ENCODE measurements at places on chromosomes 11 and 22.

DNA sequence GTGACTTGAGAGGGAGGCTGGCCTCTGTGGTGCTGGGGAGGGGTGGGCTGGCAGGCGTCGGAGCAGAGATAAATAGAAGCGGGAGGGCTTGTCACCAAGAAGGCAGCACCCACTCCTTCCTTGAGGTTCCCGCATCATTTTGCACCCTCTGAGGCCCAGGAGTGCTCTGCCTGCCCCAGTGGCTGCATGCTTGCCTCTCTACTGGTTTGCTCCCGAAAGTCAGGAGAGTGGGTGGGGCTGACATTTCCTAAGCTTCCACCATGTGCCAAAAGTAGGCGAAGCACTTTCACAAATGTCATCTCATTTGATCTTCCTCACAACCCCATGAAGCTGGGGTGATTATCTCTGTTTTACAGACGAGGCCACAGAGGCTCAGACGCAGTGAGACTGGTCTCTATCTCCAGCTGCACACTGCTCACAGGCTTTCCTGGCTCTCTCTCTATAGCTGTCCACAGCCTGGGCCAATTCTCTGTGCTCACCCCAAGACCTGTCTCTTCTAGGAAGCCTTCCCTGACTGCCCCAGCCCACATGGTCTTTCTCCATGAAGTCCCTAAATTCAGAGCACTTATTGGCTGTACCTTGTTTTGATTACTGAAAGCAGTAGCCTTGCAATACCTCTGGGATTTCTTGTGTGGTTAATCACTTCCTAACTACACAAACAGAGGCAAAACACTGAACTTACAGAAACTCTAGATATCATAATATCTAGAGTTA, 2.6 kb upstream of the UCP3 start:
- DNase-seq, result no peak

DNA sequence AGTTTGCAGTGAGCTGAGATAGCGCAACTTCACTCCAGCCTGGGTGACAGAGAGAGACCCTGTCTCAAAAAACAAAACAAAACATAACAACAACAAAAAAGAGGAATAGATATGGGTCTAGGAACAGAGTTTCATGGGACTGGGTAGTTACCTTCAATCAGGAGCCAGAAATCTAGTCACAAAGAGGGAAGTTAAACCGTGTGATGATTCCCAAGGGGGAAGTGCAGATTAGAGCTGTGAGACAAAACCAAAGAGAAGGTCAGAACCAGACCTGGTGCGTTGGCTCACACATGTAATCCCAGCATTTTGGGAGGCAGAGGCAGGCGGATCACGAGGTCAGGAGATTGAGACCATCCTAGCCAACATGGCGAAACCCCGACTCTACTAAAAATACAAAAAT, 42.1 kb upstream of the LARGE1 start:
- no peak for DNase-seq

DNA sequence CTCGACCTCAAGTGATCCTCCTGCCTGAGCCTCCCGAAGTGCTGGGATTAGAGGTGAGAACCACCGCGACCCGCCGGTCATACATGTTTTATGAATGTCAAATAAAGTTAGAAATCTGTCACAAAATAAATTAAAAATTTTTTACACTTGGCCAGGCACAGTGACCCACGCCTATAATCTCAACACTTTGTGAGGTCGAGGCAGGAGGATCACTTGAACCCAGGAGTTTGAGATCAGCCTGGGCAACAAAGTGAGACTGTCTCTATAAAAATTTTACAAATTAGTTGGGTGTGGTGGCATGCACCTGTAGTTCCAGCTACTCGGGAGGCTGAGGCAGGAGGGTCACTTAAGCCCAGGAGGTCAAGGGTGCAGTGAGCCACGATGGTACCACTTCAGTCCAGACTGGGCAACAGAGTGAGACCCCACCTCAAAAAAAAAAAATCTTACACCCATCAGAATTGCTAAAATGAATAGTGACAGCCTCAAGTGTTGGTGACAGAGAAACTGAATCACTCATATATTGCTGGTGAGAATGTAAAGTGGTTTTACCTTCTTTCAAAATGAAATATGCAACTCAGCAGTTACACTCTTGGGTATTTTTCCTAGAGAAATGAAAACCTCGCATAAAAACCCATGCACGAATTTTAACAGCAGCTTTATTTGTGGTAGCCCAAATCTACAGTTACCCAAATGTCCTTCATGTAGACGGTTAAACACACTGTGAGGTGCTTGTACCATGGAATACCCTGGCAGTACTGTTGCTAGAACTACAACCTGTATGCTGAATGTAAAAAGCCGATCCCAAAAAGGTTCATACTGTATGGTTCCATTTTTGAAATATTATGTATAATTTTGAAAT, 55.4 kb downstream of the MED15 start:
- DNase-seq, result no peak

- peak; percentile 87 for DNase-seq
Observed at GRCh38 chr22:24592851-24593558, at the start of gene LRRC75B. LRRC75B (minus strand) TSS chr22:24593073; CDS start chr22:24593039, 34 bp downstream.

DNA sequence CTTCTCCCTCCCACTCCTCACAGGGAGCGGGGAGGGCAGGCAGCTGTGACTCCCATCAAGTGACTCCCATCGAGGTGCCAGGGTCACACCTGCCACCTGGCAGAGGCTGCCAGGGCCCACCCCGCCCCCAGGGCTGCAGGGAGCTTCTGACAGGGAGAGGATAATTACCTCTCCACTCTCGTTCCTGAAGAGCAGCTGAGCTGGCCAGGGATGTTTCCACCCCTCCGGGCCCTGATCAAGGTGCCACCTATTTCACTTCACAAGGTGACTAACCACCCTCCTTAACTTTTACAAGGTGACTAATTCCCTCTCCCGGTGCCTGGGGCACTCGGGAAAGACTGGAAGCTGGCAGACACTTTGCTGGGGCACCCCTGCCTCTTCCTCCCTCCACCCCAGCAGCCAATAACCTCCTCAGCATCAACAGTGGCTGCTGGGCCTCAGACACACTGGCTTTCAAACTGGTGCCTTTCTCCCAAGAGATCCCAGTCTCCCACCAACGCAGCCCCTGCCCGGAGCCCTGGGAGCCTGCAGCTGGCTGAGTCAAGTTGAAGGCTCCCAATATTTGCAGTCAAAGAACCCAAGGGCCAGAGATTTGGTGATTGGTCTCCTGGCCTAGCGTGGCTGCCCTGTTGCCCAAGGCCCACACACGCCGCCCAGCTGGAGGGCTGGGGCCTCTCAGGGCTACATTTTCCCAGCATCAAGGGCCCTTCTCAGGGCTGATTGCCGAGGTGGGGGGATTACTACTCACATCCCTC, 22.0 kb upstream of the MYRF start:
- DNase-seq, result no peak

DNA sequence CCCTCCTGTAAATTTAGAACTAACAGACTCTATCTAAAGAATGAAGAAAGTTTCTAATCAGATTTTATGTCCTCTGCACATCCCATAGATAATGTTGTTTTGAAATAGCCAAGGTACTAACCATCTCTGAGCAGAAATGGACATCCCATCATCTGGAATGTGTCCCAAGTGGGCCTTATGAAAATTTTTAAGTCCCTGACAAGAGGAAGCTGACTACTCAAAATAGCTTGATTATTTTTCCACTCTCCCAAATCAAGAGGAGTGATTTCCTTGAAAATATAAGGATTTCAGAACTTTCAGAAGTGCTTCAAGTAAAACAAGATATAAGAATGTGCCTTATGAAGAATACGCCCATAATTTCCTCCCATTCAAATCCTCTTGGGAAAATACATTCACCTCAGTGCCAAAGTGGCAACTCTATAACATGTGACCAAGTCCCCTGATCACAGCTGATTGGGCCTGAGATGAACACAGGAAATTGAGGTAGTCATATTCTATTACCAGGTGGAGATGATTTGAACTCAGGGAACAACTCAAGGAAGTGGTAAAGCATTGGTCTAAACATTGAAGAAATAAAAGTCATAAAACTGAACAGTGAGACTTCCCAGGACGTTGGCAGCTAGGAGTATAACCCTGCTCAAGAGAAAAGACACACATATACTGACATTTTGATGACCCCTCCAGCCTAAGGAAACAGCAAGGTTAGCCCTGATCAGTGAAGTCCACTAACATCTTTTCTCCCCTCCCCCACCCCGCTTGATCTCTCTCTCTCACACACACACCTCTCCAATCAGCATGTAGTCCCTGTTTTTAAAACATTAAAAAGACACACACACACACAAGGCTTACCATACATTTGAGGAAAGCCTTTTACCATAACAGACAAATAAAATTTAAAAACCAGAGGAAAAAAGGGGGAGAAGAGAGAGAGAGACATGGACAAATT, 70.8 kb upstream of the TEAD1 start:
- DNase-seq, result no peak

GRCh38 chr11:67732045-67732787, 57.8 kb upstream of the ALDH3B2 start:
- DNase-seq, result no peak

- no peak for DNase-seq
Observed at GRCh38 chr11:125108469-125108868, 3.0 kb downstream of the TMEM218 start.

GRCh38 chr11:72711141-72711540, 36.9 kb upstream of the PDE2A start:
- no peak for DNase-seq

- DNase-seq, result no peak
Observed at GRCh38 chr11:62420882-62421281, 2.0 kb downstream of the SCGB1A1 start.

- peak; percentile 35 for DNase-seq
Observed at GRCh38 chr11:33733980-33734379, 2.2 kb downstream of the CD59 start.

GRCh38 chr11:8080069-8080670, 841 bp upstream of the TUB start:
- DNase-seq, result no peak

GRCh38 chr11:38900211-38900610, 2302.2 kb upstream of the RAG2 start:
- DNase-seq, result no peak

GRCh38 chr22:20167643-20168322, 16.9 kb upstream of the CCDC188 start:
- DNase-seq, result no peak

DNA sequence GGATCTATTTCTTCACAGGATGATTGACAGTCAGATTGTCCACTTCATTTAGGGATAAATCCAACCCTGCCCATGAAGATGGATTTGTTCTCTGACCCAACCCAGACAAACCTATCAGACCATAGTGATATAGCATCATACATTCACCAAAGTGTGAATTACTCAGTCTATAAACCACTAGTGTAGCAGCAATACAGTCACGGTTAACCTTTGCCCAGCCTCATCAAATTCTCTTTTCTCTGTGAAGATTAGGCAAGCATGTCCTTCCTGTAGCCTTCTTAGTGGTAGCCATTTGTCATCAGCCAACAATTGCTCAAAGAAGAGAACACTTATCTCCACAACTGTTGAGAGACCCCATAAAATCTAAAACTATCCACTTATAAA, 14.4 kb upstream of the BIRC2 start:
- no peak for DNase-seq

GRCh38 chr11:105324156-105324555, 184.6 kb upstream of the CARD18 start:
- no peak for DNase-seq

DNA sequence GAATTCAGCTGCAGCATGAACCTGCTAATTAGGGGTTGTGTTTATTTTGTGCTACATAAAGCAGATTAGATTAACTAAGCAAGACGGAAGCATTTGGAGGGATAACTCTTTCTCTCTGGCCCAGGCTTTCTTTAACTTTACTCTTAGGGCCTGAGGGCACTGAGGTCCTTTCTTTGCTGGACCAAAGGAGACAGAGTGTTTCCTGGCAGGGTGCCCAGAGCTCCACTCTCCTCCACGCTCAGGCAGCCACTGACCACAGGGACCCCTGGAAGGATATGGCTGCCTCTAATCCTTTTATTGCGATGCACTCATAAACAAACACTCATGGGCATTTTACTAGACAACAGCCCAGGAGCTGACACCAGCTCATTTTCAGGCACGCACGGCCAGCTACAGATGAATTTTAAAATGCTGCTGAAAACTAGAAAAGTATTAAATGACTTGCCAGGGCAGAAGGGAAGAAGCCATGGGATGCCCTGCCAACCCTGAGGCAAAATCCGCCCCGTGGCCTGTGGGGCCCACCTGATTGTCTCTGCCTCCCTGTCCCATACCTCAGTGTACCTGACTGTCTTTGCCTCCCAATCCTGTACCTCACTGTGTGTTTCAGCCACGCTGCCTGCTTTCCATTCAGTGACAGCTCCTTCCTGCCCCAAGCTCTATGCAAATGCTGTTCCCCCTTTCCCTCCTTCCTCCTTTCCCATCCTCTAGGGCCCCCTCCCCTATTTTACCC, 192.6 kb upstream of the NAV2 start:
- peak; percentile 4 for DNase-seq

DNA sequence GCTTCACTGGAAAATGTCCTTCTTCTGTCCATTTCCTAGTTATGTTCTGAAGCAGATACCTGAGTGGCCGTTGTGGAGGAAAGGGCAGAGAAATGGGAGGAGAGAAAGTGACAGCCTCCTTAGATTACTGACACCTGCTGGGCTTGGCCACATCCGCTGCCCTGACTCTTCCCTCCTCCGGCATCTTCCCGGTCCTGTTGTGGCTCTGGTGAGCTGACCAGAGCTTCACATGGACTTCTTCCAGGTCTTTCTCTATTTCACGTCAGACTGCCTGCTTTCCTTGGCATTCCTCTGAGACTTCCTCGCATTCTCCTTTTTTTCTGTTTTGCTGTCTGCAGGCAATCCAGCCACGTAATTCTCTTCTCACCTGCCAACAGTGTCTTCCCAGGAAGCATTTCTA, 138.7 kb upstream of the E2F8 start:
- no peak for DNase-seq

DNA sequence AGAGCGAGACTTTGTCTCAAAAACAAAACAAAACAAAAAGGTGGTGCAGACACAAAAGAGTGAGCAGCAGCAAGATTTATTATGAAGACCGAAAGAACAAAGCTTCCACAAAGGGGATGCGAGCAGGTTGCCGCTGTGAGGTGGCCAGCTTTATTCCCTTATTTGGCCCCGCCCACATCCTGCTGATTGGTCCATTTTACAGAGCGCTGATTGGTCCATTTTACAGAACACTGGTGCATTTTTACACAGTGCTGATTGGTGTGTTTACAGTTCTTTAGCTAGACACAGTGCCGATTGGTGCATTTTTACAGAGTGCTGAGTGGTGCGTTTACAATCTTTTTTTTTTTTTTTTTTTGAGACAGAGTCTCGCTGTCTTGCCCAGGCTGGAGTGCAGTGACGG, 77.4 kb downstream of the CECR2 start:
- DNase-seq, result no peak

DNA sequence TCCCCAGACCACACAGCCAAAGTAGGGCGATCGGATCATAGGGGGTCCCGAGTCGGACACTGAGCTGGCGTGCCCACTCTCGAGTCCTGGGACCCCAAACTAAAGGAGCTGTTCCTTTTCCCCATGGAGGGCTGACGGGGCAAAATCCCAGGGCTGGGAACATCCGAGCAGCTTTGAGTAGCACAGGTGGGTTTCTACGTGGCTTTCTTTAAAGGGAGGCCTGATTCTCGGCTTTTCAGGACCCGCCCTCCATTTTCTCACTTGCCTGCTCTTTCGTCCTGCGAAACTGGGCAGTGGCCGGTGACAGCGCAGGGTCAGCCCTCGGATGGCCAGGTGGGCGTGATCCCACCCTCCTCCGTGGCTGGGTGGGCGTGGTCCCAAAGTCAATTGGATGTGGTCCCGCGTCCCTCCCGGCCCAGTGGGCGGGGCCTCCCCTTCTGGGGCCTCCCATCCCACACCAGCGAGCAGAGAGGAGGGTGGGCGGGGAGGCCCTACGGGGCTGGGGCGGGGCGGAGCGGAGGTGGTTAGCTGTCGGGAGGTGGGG, 17.5 kb upstream of the TXNRD2 start:
- DNase-seq, result no peak

Data from G401 (cell line).